Activated T-helper 1 cell treated with anti-CD3 and anti-CD28 coated beads, Interleukin-2, amount 50 U/mL, for 16 hours (primary cell): ENCODE measurements at places on chromosomes 7 and 10.

DNA sequence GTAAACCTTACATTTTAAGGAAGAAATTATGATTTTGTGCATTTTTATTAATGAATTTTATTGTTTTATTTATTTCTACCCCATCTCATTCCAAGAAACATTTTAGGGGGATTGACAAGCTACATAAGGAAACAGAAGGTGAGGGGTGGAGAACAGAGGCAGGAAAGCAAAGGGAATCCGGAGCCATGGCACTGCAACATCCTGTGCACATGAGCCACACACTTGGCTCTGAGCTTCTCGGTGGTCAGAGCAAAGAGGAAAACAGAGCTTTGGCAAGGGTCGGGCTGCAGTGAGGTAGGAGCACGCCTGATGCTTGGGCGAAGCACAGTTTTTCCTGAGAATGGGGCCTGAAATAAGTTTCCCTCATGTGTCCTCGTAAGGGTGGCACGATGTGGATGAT lies 68.9 kb downstream of the COL13A1 start:
- no peak for DNase-seq

DNA sequence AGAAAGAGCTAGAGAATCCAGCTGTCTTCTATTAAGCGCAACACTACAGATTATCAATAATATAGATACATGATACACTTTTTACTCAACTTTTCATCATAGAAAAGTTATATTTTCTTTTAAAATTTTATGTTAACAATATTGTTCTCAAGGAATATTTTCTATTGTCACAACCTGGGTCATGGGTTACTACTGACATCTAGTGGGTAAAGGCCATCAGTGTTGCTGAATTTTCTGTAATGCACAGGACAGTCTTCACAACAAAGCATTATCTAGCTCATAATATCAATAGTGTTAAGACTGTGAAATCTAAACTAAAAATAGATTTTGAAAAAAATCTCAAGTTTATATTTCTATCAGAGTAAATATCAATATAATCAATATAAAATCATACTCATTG lies 209.8 kb downstream of the ZNF33B start:
- no peak for DNase-seq

- DNase-seq, result no peak
Measured at GRCh38 chr10:110534571-110534970, 32.9 kb upstream of the SMC3 start.

DNA sequence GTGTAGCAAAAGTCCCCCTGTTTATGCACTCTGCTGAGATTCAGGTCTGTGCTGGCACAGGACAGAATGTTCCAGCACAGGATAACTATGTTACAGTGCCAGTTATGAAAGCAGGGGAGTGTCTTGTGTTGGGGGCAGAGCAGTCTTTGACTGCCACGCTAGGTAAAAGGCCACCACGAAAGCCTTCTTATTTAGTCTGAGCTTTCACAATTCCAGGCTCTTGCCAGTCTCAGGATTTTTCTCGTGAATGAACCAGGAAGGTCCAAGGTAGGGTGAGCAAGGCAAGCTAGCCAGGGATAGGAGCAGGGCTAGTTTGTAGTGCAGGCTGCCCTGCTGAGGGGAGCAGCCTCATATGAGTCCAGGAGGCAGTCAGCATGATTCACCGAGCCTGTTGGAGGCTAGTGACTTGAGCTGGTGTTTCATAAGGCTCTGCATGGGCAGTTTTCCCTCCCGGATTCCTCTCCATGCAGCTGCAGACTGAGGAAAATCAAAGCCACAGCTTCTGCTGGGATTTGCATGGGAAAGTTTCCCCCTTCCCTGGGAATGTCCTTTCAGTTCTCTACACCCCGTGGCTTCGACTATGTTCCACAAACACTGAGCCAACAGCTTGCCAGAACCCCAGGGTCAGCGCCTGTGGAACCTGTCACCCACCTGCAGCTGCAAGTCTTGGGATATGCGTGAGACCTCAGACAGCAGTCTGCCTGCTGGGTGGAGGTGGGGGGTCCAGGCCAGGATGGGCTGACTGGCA lies 112.3 kb downstream of the JCAD start:
- DNase-seq, result no peak

GRCh38 chr10:96959733-96960132 lies 127.6 kb downstream of the LCOR start:
- DNase-seq, result no peak

- DNase-seq, result no peak
Measured at GRCh38 chr7:124269774-124270173, 236.9 kb upstream of the TMEM229A start.

GRCh38 chr7:27697861-27698430 lies 35.3 kb upstream of the HIBADH start:
- DNase-seq, result no peak

GRCh38 chr10:73992899-73993788 lies 4.8 kb upstream of the VCL start:
- DNase-seq, result no peak

GRCh38 chr10:75189266-75190096 lies 21.1 kb upstream of the VDAC2 start:
- DNase-seq, result no peak

DNA sequence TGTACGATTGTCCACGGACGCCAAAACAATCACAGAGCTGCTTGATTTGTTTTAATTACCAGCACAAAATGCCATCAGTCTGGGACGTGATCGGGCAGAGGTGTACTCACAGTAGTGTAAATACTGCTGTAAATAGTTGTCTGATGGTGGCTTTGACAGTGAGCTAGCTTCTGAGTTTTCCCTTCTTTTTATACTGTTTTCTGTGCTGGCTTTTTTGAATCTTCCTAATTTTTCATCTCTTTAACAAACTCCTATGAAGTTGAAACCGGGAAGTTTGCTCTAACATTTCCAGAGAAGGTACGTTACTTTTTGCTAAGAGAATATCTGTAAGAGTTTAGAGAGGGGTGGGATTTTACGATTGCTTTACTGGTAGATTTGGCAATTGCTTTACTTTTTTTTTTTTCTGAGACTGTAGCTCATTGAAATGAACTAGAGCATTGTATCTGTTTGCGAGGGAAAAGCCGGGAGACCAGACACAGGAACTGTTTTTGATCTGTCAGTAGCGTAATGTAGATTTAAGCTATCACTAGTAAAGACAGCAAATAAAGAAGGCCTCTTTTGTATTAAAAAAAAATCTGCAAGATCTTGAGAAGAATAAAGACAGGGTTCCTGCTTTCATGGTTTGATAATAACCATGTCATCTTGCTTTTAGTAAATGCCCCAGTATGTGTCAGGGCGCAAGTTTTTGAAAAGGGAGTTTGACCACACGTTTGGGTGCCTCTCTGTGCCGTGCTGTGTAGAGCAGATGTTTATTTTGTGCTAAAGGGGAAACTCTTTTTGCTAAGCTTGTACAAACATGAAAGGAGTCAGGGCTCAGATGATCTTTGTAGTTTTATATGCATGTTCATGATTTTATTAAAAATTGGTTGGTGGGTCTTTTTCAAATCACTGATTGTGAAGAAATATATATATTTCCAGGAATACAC lies 712 bp downstream of the FOXP2 start:
- DNase-seq, result no peak

- no peak for DNase-seq
Measured at GRCh38 chr10:51821045-51821444, 121.7 kb upstream of the CSTF2T start.

DNA sequence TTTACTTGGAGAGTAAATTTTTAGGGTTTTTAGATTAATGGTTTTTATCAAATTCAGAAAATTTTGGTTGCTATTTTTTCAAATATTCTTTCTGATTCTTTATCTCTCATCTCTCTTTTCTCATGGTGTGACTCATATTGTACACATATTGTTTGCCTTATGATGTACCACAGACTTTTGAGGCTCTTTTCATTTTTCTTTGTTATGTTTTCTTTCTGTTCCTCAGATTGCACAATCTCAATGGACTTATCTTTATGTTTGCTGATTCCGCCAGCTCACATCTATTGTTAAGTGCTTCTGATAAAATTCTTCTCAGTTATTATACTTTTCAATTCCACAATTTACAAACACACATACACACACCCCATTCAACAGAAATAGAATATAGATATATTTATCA lies 168.2 kb upstream of the IGFBP3 start:
- DNase-seq, result no peak

DNA sequence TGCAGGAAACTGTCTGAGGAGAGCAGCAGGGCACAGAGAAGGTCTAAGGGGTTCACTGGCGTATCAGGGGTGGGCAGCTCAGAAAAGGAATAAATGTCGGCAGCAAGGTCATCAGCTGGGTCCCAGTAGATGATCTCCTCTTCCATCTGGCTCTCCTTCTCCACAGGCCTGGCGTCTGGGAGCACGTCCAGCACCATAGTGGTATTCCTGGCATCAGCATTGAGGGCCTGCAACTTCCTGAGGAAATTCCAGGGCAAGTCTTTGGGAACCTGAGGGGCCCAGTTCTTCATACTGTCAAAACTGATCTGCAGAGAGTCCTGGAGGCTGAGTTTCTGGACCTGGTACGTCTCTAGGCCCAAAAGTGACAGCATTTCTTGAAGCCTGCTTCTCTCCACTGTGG lies 9.6 kb upstream of the MRPS24 start:
- DNase-seq, result no peak

DNA sequence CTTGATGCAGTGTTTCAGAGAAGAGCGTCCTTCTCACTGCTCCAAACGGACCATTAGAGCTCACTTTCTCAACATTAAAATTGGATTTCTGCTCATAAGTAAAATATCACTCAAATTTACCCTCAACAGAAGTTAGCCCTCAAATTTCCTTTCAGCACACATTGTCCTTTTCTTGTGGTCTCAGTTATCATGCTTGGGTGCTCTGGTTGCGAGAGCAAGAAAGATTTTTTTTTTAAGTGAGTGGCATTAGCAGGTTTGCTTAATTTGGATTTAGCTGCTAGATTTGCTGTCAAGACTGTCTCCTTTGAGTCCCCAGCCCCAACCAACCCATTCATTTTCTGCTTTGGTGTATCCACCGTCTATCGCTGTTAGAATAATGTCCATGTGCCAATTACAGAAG lies 2.6 kb upstream of the CH25H start:
- DNase-seq, result no peak

DNA sequence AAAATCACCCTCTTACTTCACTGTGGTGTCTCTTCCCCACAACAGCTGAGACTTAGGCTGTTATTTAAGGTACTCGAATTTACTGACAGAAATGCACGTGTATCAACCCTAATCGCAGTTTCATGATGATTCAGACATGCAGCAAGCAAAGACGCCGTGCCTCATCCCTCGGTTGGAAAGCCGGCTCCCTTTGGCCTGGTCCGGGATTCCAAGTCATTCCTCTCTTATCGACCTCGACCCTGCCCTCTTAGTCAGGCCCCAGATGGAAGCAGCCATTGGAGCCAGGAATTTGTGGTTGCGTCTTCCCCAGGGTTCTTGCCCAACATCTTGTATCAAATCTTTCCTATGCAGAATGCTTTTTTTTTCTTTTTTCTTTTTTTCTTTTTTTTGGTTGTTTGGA lies 229.5 kb downstream of the GATA3 start:
- DNase-seq, result no peak

DNA sequence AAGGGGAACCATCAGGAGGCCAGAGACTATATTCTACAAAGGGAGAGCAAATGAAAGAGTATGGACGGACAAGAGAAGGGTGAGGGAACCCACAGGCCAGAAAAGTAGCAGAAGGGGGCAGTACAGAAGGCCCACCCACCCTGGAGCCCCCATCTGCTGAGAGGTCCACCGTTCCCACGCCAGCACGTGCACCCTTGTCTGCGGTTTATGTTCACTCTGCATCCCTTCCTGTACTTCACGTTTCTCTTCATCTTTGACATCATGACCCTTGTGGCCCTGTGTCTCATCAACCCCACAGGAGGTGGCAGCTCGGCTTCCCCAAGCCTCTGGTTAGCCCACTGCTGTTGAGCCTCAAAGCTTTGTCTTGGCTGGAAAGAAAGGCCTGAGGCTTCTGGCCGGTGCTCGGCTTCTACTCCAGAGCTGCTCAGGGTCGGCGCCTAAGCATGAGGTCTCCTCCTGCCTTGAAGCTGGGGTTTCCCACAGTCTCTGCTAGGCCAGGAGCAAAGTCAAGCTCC lies 138.0 kb downstream of the DLG5 start:
- no peak for DNase-seq

- DNase-seq, result no peak
Measured at GRCh38 chr10:29840516-29841276, 205.9 kb upstream of the SVIL start.

- no peak for DNase-seq
Measured at GRCh38 chr10:78950656-78951587, 117.8 kb upstream of the ZMIZ1 start.

- no peak for DNase-seq
Measured at GRCh38 chr10:35926846-35927245, 284.8 kb upstream of the FZD8 start.

GRCh38 chr10:120052964-120053702 lies 160.6 kb downstream of the SEC23IP start:
- no peak for DNase-seq

DNA sequence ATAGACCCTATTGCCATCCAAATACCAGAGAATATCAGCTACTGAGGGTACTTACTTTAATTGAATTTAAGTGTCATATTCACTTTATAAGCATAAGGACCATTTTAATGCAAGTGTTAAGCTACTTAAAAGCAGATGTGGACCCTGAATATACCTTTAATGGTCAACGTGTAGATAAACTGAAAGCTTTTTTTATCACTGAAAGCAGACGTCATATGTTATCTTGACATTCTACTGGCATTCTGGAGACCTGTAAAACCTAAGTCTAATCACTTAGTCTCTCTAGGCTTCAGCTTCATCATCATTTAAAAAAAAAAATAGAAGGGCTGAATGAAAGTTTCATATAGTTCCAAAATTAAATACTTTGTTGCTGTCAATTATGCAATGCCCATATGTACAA lies 116.5 kb downstream of the ELAPOR2 start:
- DNase-seq, result no peak

- no peak for DNase-seq
Measured at GRCh38 chr7:70791341-70791740, 340.6 kb upstream of the GALNT17 start.

GRCh38 chr10:5976512-5977470 lies 552 bp downstream of the IL15RA start:
- no peak for DNase-seq

DNA sequence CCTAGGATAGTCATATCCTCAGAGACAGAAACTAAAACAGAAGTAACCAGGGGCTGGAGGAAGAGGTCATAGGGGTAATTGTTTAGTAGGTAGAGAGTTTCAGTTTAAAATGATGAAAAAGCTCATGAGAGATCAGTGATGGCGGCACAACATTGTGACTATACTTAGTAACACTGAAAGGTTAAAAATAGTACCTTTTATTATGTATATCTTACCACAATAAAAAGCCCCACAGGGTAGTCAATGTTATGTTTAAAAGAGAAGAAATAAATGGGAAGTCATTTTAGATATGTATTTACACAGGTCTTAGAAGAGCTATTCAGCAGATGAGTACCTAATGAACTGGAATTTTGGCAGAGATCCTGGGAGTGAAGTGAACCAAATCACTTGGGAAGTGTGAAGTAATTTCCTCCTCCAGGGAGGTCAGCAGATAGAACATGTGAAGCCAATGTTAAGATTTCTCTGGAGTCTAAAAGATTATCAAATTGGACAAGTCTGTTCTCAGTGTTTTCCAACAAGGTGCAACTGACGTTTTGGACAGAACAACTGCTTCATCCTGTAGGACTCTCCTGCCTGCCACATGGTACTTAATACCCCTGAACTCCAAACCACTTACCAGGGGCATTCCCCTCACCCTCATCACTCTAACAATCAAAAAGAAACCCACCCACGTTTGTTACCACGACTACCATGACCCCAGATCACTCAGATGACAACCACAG lies 6.4 kb downstream of the CDCA7L start:
- no peak for DNase-seq

- no peak for DNase-seq
Measured at GRCh38 chr7:147151661-147152060, 1035.1 kb downstream of the CNTNAP2 start.
